Cardiac septum (tissue), 1 donor: ENCODE measurements at places on chromosomes 4 and X.

- no peak for DNase-seq
These were observed 664.2 kb downstream of the ADGRL3 start for GRCh38 chr4:61864286-61864685.

GRCh38 chr4:40283968-40284367, 51.2 kb upstream of the CHRNA9 start:
- DNase-seq, result no peak

- no peak for DNase-seq
These were observed 144.8 kb upstream of the TTC29 start for GRCh38 chr4:147090486-147090885.

GRCh38 chrX:13345037-13345436, 25.2 kb upstream of the ATXN3L start:
- no peak for DNase-seq

DNA sequence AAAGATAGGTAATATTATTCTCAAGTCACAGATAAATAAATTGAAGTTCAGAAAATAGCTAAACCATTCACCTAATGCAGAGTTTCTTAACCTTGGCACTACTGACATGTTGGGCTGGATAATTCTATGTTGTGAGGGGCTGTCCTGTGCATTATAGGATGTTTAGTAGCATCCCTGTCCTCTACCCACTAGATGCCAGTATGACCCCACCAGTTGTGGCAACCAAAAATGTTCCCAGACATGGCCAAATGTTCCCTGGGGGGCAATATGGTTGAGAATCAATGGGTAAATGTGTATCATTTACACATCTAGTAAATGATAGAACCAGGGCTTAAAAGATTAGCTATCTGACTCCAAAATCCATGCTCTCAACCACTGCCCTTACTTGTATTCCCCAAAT, 140.9 kb downstream of the COL4A6 start:
- DNase-seq, result no peak

- DNase-seq, result no peak
These were observed 6.7 kb upstream of the FAM9C start for GRCh38 chrX:13051167-13051528.

- DNase-seq, result no peak
These were observed 2441.7 kb downstream of the ARAP2 start for GRCh38 chr4:33802578-33802977.

GRCh38 chr4:5260121-5260520, 208.8 kb downstream of the STK32B start:
- no peak for DNase-seq

GRCh38 chrX:72545990-72546389, 26.7 kb downstream of the HDAC8 start:
- no peak for DNase-seq

DNA sequence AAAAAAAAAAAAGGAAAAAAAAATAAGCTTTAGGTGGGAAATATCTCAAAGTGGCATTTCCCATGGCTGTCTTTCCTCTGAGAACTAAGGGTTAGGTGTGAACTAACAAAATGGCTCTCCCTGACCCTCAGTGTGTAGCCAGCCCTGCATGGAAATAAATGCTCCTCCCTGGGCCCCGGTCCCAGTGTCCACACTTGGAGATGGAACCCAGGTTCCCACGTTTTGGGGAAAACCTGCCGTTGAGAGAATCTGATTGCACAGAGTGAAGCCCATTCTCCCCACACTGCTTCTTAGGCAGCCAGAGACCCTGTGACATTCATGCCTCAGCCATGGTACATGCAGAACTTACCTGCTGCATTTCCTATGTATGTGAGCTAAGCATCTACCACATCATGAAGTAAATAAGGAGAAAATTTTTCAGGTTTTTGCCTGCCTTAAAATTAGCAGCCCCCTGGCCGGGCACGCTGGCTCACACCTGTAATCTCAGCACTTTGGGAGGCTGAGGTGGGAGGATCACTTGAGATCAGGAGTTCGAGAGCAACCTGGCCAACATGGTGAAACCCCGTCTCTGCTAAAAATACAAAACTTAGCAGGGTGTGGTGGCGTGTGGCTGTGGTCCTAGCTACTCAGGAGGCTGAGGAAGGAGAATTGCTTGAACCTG, 34.5 kb downstream of the HTT-AS start:
- no peak for DNase-seq

- DNase-seq, result no peak
These were observed 36.4 kb downstream of the F9 start for GRCh38 chrX:139566981-139567380.

DNA sequence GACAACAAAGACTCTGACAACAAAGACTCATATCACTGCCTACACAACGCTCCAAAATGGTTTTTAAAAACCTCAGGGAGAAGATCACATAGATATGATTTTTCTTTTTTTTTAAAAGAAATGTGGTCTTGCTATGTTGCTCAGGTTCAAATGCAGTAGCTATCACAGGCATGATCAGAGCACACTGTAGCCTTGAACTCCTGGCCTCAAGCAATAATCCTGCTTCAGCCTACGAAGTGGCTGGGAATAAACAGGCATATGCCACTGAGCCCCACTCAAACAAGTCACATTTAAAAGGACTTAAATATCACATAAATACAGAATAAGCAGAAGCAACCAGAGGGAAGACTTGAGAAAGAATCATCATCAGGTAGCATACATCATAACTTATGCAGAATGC, 14.7 kb downstream of the DHX15 start:
- DNase-seq, result no peak

- DNase-seq, result no peak
These were observed 154.5 kb upstream of the SLC4A4 start for GRCh38 chr4:71184195-71184781.

DNA sequence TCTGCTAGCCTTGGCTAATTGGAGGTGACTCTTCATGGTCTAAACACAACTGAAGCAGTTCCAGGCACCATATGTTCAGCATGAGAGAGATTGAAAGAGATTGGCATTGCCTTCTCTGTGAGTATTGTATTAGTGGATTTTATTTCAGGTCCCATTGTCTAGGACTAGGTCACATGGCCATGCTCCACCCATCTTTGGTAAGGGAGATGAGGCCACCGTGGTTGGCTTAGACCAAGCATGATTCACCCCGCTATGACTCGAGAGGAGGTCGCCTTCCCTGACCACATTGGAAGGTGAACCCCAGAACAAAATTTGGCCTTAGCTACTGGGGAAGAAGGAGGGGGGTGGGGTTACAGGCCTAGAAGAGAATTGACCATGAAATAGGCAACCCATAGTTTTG, 109.9 kb upstream of the BCOR start:
- no peak for DNase-seq

DNA sequence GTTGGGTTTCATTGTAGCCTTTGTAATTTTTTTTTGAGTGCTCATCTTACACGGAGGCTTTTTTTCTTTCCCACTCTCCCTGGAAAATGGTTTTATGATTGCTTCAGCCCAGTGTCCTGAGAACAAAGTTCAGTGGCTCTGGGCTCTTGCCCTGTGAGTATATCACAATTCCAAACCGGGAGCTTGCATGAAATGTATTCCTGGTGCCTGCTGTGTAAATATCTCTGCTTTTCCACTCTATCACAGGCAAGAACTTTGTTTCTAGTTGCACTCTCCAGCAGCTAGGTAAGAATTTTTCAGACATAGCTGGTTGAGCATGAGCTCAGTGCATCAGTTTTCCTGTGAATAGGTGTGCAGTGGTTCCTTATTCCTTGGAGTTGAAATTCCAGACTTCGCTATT, 60.8 kb downstream of the SUPT20HL2 start:
- DNase-seq, result no peak

GRCh38 chrX:71637848-71638247, 19.5 kb upstream of the CXCR3 start:
- no peak for DNase-seq

GRCh38 chr4:84568496-84568895, 14.4 kb upstream of the CDS1 start:
- DNase-seq, result no peak

- DNase-seq, result no peak
These were observed 69.2 kb upstream of the FAT1 start for GRCh38 chr4:186792728-186793366.
